M059J (cell line): ENCODE measurements at places on chromosomes 4 and X. TPM values are rescaled to one million over a fixed set of nuclear protein-coding genes. Genes with fewer than 3 reads are reported as not detected.
A peak's percentile ranks its signal among the peaks of the same experiment; 100 is the strongest.

DNA sequence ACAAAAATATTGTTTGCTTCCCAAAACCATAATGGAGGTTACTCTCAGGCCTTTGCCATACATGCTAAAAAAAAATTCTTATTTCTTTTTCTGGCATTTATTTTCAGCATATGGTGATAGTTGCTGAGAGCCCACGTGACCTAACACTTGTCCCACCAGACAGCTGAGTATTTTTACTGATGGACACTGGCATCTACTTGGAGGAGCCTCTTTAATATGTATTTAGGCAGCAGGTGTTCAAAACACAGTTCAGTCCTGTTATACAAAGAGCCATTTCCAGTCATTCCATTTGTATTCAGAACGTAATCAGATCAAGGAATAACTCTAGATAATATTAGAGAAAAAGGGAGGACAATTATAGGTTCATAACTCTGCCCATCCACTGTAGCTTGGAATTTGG, 95.5 kb downstream of the CXCL13 start:
- no peak for DNase-seq

DNA sequence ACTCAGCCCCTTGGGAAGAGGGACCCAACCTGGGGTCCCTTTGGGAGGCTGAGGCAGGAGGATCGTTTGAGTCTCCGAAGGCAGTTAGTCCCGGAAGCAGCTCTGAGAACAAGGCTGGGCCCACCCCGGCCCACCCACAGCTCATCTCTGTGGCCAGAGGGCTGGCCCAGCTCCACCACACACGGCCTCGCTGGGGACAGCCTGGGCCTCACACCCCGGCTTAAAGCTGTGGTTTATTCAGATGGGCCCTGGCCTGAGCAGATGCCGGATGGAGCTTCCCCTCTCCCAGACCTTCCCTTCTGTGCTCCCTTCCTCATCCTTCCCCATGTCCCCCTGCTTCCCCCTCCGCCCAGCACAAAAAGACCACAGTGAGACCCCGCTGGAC, 54.4 kb downstream of the FAM53A start:
- no peak for DNase-seq

- no peak for DNase-seq
Observed at GRCh38 chr4:65724973-65725372, 54.7 kb upstream of the EPHA5 start.

DNA sequence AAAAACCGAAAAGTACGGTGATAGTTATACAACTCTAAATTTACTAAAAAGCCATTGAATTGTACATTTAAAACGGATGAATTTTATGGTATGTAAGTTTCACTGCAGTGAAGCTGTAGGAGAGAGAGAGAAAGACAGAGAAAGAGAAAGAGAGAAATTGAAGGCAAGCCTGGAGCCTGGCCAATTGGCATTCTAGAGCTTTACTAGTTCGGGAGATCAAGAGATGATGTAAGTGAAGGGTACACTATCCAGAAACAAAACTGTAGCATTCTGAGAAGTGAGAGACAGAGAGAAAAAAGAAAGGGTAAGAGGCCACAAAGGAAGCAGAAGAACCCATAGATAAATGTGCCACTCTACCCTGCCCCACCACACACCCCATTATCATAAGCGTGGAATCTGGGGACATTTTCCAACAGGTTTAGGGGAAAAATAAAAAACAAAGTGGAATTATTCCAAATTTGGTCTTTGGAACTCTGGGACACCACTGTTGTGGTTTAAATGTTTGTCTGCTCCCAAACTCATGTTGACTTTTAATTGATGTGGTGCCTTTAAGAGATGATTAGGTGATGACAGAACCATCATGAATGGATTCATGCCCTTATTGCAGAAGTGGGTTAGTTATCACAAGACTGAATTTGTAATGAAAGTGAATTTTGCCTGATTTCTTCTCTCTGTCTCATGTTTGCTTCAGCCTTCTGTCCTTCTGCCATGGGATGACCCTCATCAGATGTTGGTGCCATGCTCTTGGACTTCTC, 123.0 kb upstream of the PLS3 start:
- DNase-seq = no peak

GRCh38 chr4:95676190-95676589, 127.4 kb upstream of the UNC5C start:
- peak; percentile 10 for DNase-seq

Gene PLS3
- 418 and 544 TPM in 2 replicates for total RNA-seq

DNA sequence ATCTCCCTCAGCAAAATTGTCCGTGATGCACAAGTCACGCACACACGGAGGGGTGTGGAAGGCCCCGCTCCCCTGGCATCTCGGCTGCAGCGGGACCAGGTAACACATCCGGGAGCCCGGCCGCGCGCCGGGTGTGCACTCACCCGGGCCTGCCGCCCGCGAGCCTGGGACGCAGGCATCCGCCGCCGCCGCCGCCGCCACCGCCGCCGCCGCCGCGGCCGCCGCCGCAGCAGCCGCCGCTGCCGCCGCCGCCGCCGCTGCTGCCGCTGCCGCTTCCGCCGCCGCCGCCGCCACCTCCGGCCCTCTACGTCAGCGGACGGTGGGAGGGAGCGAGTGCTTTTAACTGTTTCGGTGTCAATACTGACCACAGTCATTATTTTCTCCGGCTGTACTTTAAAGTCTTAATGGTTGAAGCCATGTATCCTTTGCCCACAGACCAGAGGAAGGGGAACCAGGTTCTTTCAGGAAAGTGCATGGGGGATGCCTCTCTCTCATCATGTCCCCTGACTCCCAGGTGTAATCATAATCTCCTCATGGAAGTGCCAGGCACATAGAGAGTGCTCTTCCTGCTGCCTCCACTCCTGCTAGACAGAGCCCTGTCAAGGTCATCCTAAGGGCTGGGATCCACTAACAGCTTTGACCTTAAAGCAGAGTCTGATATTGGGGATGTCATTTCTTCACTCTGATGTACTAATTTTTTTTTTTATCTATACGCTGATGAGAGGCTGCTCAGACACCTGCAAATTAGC, 38.0 kb downstream of the MAGEE2 start:
- DNase-seq = peak; percentile 15

DNA sequence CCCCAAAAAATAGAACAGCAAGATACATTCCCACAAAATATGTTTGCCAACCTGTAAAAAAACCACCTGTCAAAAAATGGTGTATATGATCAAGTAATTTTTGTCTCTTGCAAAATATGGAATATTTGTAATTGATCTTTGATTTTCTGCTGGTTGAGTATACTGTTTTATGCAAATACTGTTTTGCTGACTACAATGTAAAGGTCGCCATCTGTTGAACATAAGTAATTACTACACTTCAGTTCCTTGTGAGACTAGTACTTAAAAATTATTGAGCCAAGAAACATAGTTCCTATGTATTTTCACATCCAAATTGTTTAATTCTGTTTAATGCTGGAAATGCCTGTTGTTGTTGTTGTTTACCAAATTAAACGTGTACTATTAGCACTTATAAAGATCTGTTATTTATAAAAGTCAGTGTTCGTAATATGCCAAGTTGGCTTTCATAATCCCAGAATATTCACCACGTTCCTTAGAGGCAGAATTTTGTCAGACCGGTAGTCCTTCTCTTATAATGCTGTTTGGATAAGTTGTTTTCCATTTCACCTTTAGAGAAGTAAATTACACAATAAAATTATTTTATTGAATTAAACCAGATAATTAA, 144.2 kb downstream of the PDLIM5 start:
- peak; percentile 50 for DNase-seq

Gene VCX
- total RNA-seq = not detected in 2 replicates

Gene STARD8
- 9.5 and 14.4 TPM in 2 replicates for total RNA-seq

- DNase-seq = peak; percentile 9
Observed at GRCh38 chr4:17370818-17371217, 141.1 kb downstream of the QDPR start.

GRCh38 chr4:33831442-33832066, 2412.8 kb downstream of the ARAP2 start:
- DNase-seq = peak; percentile 69

DNA sequence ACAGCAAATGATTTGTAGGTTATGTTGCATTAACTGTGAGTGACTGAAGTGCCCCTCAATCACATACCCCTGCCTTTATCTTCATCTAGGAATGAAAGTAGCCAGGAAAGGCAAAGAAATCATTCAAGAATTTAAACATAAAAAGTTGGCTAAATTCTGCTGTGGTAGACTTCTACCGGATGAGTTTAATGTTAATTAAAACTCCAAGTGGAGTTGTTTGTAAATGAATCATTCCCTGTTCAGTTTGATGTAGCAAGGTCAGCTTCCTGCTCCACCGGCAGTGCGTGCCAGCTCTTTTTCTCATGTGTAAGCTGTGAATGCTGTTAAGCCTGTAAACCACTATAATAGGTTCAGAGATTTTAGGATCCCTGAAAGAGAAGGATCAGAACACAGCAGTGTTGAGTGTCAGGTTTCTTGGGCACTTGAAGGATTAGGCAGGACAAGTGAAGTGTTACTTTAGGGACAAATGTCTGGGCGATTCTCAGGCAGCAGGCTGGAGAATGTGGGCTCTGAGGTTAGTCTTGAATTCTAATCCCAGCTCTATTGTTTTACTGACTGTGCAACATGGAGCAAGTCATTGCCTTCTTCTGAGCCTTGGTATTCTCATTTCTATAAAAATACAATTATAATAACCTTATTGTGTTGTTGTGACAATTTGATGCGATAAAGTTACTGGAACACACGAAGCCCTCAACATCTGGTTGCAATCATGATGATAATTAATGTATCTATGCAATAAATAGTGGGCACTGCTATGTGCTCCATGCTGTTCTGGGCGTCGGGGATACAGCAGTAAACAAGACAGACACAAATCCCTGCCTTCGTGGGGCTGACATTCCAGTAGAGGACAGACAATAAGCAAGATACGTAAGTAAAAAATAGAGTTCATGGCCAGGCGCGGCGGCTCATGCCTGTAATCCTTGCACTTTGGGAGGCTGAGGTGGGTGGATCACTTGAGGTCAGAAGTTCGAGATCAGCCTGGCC, 112.0 kb downstream of the SHROOM3 start:
- peak; percentile 88 for DNase-seq

- no peak for DNase-seq
Observed at GRCh38 chr4:124797223-124797622, 84.7 kb upstream of the ANKRD50 start.

GRCh38 chr4:152860046-152860445, 76.1 kb upstream of the FHDC1 start:
- DNase-seq = peak; percentile 27

DNA sequence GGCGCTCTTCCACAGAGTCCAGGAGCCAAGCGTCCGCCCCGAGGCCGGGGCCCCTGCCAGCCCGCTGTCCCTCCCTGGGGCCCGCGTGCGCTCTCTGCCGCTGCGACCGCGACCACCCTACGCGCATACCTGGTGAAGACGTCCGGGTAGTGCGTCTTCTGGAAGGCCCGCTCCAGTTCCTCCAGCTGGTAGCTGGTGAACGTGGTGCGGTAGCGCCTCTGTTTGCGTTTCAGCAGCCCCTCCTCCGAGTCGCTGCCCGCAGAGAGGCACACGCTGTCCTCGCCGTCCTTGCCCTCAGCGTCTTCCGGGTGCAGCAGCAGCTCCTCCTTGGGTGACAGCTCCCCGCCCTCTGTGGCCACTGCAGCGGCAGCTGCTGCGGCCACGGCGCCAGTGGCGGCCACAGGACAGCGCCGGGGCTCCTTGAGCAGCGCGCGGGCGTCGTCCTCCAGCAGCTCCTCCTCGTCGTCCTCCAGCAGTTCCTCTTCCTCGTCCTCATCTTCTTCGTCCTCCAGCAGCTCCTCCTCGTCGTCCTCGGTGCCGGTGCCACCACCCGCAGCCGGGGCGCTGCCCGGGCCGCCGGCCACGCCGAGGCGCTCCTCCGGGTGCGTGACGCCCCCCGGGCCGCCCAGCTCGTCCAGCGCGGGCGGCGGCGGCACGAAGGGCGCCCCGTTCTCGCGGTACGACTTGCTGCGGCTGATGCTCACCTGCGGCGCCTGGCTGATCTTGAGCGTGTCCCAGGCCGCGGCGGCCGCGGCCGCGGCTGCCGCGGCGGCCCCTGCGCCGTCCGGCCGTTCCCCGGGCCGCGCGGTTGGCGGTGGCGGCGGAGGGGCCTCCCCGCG, 2.8 kb downstream of the ARX start:
- DNase-seq = no peak

DNA sequence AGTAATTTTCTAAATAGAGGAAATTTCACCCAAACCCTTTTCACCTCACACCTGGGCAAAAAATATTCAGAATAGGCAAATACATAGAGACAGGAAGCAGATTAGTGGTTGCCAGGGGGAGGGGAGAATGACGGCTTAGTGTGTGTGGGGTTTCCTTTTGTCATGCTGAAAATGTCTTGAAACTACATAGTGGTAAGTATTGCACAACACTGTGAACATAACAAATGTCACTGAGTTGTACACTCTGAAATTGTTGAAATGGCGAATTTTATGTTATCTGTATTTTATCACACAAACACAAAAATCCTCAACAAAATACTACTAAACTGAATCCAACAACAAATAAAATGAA, 60.7 kb upstream of the PLAC1 start:
- peak; percentile 72 for DNase-seq

DNA sequence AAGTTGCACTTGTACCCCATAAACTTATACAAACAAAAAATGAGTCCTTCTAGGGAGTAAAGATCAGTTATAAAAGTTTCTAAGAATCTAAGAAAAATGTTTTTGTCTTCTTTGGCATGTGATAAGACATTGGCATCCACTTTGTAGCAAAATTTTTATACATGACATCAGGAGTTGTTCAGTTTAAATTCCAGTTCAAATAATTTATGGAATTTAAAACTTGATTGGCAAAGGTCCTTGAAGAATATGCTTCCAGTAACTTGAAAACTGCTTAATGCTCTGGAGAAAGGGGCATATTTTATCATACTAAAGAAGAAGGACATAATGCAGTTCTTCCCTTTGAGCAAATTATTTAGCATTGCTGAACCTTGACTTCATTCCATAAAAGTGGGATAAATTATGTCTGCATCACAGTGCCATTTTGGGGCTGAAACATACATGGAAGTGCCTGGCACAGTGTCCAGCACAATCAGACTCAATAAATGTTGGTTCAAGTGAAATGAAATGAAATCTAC, 163.3 kb upstream of the IL15 start:
- no peak for DNase-seq
